Brain microvascular endothelial cell (primary cell): ENCODE measurements at places on chromosomes 13 and 19.
A peak's percentile ranks its signal among the peaks of the same experiment; 100 is the strongest.

- DNase-seq = no peak
These were observed 1.5 kb upstream of the TRAPPC5 start for GRCh38 chr19:7678971-7679751.

DNA sequence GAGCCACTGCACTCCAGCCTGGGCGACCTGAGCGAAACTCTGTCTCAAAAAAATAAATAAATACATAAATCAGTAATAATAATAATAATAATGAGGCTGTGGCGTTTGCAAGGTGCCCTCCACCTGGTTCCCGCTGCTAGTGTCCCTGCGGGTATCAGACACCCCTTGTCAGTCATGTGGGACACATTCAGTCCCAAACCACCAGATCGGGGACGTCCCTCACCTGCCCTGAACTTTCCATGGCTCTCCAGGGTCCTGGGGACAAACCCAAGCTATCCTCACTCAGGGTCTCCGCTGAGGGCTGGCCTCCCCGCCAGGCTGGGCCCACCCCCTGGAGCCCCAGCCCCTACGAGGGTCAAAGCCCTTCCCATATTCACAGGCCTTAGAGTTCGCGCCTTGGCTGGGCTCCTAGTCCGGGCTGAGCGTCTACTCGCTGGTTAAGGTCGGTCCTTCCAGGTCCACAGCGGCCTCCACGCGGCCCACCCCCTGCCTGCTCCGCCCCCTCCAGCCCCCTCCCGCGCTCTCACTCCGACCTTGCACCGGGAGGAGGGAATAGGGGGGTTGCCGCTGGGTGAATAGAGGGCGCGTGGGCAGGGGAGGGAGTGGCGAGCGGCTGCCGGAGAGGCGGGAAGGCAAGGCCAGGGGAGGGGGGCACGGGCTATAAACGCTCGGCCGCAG, 349 bp upstream of the KISS1R start:
- DNase-seq = no peak

DNA sequence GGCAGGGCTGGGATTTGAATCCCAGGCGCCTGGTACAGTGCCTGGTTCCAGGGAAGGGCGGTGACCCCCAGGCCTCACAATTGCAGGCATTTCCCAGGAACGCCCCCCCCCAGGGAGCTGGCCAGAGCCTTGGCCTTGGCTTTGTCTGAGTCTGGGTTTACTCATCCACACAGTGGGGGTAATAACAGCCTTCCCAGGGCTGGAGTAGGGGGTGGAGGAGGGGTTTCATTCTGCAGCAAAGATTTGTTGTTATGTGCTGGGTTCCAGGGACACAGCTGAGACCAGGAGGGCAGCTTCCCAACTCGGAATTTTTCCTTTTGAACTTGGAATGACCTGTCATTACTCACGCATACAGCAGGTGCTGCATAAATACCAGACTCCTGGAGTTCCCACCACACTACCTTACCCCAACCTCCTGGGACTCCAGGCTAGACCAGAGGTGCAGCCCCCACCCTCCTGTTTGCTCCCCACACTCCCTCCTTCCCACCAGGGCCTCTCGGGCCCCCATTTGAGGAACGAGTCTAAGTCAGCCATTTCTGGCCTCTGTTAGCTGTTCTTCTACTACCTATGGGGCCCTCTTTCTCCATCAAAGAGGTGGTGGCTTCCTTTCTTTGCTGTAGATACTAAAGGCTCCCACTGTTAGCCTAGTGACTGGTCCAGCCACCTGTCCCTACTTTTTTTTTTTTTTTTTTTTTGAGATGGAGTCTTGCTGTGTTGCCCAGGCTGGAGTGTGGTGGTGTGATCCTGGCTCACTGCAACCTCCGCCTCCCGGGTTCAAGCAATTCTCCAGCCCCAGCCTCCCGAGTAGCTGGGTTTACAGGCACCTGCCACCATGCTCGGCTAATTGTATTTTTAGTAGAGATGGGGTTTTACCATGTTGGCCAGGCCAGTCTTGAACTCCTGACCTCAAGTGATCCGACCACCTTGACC, 1.6 kb upstream of the ADAMTS10 start:
- peak; percentile 96 for DNase-seq

- peak; percentile 99 for DNase-seq
These were observed 9.4 kb downstream of the POLRMT start for GRCh38 chr19:623974-624373.

- DNase-seq = peak; percentile 12
These were observed 412.8 kb downstream of the ZNF536 start for GRCh38 chr19:30784850-30785457.

DNA sequence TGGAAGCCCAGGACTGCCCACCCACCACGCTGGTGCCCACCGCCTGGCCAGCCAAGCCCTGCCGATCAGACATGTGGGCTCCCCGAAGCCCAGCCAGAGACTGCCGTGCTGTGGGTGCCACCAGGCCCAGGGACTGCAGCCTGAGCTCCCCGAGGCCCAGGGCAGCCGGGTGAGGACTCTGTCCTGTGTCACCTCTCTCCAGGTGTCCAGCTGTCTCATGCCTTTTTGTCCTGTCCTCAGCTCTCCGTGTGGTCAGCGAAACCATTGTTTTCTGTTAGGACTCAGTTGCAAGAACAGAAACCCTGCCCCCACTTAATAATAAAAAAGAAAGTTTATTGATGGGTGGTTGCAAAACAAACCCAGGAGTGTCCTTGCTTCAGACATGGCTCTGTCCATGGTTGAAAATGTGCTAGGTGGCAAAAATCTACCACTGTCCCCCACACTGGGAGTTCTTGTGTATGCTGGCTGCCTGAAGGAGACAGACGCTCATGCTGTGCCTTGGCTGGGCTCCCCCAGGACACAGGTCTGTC, 9.9 kb downstream of the PLEKHF1 start:
- DNase-seq = no peak

DNA sequence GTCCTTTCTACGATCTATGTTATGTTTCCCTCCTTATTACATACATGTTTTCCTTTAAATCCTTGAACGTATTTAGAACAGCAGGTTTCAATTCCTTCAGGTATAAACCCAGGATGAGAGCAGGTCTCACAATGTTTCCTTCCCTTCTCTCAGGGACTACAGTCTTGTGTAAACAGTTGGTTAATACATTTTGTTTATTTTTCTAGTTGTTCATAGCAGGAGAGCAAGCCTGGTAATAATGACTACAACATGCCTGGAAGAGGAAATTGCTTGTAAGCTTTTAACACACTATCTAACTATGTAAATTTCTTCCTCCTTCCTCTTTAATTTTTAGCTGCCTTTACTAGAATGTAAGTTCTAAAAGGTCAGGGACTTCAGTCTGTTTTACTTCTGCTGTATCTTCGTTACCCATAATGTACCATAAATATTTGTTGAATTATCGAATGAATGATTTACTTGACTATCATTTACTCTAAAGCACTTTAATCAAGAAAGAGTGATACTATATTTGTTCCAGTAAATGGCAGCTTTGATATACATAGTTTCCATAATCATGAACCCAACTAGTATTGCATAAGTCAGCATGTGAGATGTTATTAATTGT, 28.9 kb upstream of the TNFRSF19 start:
- DNase-seq = no peak

- no peak for DNase-seq
These were observed 56.6 kb downstream of the TBC1D4 start for GRCh38 chr13:75425216-75426009.

- DNase-seq = no peak
These were observed 174.4 kb downstream of the NUFIP1 start for GRCh38 chr13:44814836-44815235.

- no peak for DNase-seq
These were observed 2.2 kb upstream of the ZNF28 start for GRCh38 chr19:52823676-52824075.

- no peak for DNase-seq
These were observed 95.0 kb downstream of the CDK8 start for GRCh38 chr13:26348966-26349365.

GRCh38 chr19:5880604-5881078, 10.3 kb upstream of the FUT5 start:
- DNase-seq = peak; percentile 56

GRCh38 chr19:13906521-13906904, 512 bp downstream of the CC2D1A start:
- DNase-seq = no peak

DNA sequence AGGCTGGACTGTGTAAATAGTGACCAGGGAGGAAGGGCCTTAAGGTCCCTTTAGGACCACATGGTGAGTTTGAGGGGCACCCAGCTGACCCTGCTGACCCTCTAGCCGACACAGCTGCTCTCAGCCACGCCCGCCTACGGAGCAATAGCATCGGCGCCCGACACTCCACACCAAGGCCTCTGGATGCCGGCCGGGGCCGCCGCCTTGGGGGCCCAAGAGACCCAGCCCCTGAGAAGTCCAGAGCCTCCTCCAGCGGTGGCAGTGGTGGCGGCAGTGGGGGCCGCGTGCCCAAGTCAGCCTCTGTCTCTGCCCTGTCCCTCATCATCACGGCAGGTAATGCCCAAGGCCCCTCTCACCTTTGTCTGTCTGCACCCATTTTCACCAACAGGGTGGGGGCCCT, 8.6 kb upstream of the PIK3R2 start:
- DNase-seq = no peak

GRCh38 chr13:43728421-43728820, 58.4 kb downstream of the ENOX1 start:
- DNase-seq = no peak

DNA sequence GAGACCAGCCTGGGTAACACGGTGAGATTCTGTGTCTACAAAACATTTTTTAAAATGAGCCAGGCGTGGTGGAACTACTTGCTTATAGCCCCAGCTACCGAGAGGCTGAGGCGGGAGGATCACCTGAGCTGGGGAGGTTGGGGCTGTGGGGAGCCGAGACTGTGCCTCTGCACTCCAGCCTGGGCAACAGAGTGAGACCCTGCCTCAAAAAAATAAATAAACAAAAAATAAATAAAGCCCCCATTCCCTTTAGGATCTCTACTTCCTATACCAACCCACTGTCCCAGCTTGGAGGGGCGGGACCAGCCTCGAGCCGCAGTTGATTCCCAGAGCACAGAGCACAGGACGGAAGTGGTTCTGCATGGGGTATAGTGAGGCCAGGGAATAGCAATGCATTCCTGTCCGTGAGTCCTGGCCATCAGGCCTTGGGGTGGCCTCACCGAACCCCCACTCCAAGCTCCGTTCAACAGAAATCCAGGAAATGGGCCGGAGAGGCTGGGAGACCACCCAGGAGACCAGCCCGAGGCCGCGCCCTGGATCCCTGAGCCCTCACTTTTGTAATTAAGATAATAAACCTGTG, 4.9 kb upstream of the PTBP1 start:
- DNase-seq = no peak

DNA sequence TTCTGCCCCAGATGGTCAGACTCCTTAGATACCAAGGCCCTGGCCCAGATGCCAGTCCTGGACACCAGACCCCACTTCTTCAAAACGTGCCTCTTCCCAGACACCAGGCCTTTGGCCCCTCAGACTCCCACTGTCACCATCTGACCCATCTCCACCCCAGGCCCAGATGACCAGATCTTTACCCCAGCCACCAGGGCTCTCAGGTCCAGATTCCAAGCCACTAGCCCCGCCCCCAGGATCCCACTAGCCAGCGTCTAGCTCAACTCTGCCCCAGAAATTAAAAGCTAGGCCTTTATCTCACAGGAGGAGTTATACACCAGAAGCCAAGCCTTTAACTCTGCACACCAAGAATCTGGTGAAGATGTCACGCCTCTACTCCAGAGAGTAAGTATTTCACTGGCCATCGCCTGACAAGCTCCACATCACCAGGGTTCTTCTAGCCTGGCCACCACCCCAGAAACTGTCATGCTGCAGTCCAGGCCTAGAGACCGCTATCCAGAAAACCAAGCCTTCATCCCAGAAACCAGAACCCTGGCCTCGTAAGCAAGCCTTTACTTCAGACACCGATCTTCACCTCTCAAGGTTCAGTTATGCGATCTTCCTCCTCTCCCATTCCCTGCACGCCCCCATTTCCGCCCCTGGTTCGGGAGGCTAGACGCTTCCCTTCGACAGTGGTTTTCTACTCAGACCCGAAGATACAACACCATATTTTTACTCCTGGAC, 595 bp downstream of the XAB2 start:
- DNase-seq = no peak

GRCh38 chr19:5068233-5069072, 99.5 kb downstream of the KDM4B start:
- no peak for DNase-seq

DNA sequence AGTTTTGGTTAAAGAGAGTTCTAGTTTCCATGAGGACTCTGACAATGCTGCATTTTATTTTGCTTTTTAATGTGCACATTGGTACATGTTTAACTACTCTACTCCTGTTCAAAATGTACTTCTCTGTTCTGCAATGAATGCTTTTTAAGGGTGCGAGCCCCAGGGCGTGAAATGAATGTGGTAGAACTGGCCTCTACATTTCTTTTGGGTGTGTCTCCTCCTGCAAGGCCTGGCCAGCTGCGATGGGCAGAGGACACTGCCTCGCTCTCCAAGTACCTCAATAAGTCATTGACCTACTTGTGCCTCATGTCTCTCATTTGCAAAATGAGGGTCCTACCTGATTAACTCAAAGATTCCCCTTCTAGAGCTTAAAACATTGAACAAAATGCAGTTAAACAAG, 6.7 kb downstream of the RGS9BP start:
- no peak for DNase-seq

GRCh38 chr19:41500443-41500842, 57.5 kb downstream of the ERICH4 start:
- DNase-seq = no peak

DNA sequence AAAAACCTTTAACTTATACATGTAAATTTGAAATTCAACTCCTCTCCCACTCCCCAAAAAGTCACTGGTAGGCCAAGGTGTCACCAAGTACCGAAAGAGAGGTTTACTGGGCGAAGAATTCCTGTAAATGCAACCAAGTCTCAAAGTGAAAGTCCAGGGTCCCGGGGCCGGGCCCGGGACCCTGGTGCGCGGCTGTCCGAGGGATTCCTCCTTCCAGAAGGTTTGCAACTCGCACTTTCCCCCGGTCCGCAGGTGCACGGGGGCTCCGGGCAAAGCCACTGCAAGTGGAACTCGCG, 1.1 kb downstream of the STK24 start:
- no peak for DNase-seq

- no peak for DNase-seq
These were observed 136.1 kb downstream of the KCTD12 start for GRCh38 chr13:76750126-76750525.

- no peak for DNase-seq
These were observed 241.9 kb downstream of the UQCRFS1 start for GRCh38 chr19:28971049-28971448.

GRCh38 chr13:107743983-107744382, 471.4 kb downstream of the LIG4 start:
- no peak for DNase-seq
